ENCODE measurements at places on chromosomes 11 and 22. TPM values are rescaled to one million over a fixed set of nuclear protein-coding genes. Genes with fewer than 3 reads are reported as not detected.

Gene CRYBB2
- not detected for total RNA-seq

Gene SCGB1A1
- 5,001 TPM for total RNA-seq

Gene PKNOX2
- 9.3 TPM for total RNA-seq

Gene DDX25
- total RNA-seq: 0.18 TPM

Gene MIAT
- total RNA-seq: 4.6 TPM

Gene RAPSN
- 1.5 TPM for total RNA-seq

Gene BCO2
- 8.2 TPM for total RNA-seq

Gene LYVE1
- 51.2 TPM for total RNA-seq

Gene TBRG1
- total RNA-seq: 47.0 TPM

Gene TMEM86A
- total RNA-seq: 3.2 TPM

Gene OR8B2
- total RNA-seq: not detected

Gene RHOG
- 15.4 TPM for total RNA-seq

Gene F2
- total RNA-seq: 0.26 TPM

Gene PATE1
- not detected for total RNA-seq

Gene SMTNL1
- total RNA-seq: not detected

Gene TXN2
- total RNA-seq: 72.0 TPM

- no peak for DNase-seq
Measured at GRCh38 chr11:6321961-6322362, 1.7 kb upstream of the CAVIN3 start.

DNA sequence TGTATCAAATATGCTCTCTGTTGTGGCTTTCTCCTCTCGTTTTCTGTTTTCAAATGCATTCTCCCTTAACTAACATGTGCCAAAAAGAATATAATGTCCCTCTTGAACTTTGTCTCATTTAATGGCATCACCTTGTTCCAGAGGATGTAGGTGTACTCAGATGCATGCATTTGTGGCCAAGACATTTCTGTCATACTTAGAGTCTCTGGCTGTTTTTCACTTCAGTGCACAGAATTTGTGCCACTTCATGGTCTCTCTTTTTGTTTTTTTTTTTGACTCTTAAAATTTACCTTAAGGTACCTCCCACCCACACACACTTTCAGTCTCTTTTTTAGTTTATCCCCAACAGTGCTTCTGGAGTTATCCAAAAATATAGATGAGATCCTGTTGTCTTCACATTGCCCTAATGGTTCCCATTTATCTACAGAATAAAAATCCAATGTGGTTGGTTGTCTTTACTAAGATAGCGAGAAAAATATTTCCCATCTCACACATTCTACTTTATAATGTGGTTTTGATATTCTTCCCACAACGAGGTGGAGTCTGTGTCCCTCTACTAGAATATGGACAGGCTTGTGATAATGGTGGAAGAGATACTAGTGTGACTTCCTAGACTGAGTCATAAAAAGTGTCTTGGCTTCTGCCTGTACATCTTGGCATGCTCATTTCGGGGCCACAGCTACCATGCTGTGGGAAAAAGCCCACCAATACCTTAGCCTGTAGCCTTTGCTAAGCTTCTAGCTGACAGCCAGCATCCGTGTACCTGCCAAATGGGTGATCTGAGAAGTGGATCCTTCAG is 125.8 kb downstream of the DDX10 start:
- DNase-seq: no peak

- DNase-seq: peak; percentile 32
Measured at GRCh38 chr11:41498726-41499125, 39.3 kb upstream of the LRRC4C start.

DNA sequence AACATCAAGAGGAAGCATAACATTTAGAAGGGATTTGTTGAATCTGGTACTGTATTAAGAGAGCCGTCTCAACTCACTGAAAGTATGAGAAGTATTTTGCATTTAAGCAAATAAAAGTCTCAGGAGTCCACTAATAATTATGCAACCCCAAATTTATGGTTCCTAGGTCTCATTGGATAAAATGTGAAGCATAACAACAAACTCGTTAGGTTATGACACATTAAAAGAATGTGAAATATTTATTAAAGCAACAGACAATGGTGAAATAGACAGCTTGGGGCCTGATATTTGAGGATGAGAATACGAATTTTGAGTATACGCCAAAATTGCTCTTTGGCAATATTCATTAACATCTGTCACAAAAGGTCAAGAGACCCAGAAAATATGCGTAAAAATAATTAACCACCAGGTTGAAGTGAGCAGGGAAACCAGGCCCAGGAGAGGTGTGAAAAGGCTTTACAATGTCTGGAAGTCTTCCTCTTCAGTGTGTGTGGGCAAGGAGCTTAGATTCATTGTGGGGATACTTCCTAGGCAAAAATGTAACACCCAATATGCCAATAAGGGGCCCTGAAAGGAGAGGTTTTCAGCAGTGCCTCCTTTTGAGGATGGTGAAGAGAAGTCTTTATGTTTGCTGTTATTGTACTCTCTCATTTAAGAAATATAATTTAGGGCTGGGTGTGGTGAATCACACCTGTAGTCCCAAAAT is 89.2 kb downstream of the FDX1 start:
- DNase-seq: no peak

DNA sequence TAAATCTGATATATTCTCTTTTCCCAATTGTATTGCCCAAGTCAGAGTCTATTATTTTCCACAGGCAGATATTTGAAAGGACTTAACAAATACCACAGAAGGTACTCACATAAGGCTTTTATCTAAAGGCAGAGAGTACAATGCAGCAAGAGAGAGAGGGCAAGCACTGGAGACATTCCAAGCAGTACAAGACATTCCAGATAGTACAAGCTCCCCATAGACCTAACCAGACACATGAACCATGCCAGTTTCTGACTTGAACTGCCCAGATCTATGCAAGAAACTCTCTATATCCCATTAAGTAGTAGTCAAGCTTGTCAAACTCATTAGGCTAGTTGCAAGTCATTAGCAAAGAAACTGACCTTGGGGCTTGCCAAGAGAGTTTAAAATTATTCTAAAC is 11.2 kb upstream of the MS4A6E start:
- no peak for DNase-seq

- DNase-seq: no peak
Measured at GRCh38 chr11:110505528-110506284, 76.0 kb downstream of the FDX1 start.

GRCh38 chr11:35413598-35413997 is 5.8 kb downstream of the SLC1A2 start:
- no peak for DNase-seq

DNA sequence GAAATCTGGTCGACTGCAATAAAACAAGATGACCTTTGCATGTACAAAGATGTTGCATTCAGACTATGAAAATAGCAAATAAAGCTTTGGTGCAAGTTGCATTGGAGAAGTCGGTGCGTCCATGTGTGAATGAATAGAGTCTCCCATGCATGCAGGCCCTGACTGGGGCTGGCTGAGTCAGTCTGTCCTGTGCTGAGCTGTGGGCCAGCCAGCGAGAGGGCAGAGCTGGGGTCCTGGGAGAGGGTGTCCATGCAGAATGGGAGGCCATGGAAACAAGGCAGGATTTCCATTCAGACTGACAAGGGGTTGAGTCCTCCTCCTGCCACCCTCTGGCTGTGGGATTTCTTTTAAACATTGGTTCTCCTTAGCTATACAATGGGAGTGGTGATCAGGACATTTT is 2.3 kb upstream of the CRYBB3 start:
- no peak for DNase-seq

DNA sequence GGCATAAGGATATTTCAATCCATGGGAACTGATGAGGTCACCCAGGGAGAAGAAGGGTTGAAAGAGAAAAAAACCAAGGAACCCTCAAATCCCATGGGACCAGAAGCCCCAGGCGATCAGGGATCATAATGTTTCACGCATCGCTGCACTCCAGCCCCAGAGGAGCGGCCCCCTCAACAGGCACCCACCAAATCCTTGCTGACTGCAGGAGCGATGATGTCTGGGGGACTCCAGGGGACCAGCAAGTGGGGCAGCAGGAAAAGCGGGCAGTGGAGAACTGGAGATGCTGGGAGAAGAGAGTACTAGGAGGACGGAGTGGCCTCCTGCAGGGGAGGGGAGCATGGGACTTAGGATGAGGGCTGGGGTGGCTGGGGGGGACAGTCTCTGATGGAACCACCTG is 47.7 kb upstream of the LINC01488 start:
- no peak for DNase-seq

DNA sequence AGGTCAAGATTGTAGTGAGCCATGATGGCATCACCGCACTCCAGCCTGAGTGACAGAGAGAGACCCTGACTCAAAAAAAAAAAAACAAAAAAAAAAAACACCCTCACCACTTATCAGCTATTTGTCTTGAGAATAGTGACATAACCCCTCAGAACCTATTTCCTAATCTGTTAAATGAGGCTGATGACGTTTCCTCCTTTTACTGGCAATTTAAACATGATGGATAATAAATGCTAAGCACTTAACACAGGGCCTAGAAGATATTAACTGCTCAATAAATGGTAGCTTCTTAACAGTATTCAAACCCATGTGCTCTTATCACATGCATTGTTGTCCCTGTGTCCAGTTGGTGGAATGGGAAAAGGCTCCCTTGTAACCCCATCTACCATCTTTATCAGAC is 34.6 kb downstream of the LIMK2 start:
- no peak for DNase-seq

DNA sequence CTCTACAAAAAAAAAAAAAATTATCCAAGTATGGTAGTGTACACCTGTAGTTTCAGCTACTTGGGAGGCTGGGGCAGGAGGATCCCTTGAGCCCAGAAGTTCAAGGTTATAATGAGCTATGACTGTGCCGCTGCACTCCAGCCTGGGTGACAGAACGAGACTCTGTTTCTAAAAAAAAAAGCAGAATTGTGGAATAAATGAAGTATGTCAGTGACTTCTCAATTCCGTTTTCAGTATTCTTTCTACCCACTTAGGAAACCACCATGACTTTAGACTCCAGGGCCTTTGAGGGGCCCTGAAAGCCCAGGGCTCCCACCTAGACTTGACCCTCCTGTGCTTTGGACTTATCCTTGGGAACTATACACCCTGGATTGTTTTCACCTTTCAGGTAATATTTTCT is 6.5 kb upstream of the NUP160 start:
- no peak for DNase-seq

GRCh38 chr22:25114369-25115362 is 85.0 kb upstream of the CRYBB3 start:
- DNase-seq: no peak

DNA sequence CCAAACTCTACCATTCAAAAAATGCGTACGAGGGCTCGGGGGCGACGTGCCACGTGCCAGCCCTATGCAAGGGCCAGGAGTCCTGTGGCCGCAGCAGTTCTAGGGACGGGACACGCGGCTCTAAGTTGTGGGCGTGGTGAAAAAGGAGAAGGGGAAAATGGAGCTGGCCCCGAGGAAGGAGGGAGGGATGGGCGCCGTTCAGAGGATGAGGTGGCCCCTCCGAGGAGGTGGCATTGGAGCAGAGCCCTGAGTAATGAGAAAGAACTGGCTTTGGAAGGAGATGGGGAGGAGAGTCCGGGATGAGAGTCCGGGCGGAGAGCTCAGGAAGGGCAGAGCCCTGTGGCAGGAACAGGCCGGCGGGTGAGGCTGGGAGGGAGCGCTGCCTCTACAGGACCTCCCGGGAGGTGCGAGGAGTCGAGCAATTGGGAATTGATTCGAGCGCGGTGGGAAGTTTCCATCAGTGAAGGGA is 21.0 kb downstream of the OTUB1 start:
- DNase-seq: peak; percentile 58

- DNase-seq: no peak
Measured at GRCh38 chr11:5279471-5280090, 9.8 kb upstream of the HBE1 start.

GRCh38 chr11:74725701-74726100 is 5.5 kb downstream of the CHRDL2 start:
- no peak for DNase-seq

DNA sequence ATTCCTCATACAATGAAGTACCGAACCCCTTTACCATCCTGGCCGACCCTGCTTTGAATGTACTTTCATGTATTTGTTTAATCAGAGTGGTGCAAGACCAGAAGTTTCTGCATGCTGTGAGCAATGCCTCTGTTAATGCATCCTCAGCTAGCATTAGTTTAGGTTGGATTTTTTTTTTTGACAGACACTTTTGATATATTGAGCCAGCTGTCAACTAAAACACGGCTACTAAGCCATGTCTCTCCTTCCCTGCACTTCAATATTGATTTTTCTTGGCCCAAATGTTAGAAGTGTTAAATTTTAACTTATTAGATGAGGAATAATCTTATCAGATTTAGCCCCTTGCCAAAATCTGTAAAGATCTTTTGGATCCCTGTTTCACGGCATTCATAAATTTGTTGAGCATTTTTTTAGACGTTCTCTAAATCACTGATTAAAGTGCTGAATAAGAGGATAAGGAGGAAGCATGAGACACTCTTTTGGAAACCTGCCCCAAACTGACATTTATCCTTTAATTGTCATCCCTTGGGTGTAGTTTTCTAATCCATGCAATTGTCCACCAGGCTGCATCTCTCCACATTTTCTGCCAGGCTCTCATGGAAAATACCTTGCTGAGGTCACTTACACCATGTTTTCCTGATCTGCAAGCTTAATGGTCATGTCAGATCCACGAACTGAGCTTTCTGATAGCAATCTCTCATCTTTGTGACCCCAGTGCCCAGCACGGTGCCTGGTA is 130.7 kb downstream of the FEZ1 start:
- DNase-seq: no peak

- DNase-seq: peak; percentile 29
Measured at GRCh38 chr11:45022294-45023064, 71.8 kb upstream of the TP53I11 start.

- DNase-seq: no peak
Measured at GRCh38 chr11:133506023-133506422, 26.3 kb downstream of the OPCML start.

DNA sequence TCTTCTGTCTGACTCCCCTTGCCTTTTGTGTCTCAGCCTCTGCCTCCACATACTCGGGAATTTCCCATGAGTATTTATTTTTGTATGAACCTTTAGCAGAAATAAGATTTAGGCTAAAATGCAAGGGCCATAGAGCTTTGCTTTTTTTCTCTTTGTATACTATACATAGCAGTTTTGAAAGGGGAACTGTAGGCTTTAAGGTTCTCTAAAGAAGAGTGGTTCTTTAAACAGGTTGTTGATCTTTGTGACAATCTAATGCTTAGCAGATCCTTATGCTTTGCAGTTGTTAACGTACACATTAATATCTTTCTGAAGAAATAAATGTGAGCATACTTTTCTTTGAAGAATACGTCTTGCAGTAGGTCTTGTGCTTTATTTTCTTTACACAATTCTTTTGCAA is 35.0 kb downstream of the TBCEL start:
- DNase-seq: no peak

- DNase-seq: no peak
Measured at GRCh38 chr11:29002816-29003215, 894.6 kb downstream of the METTL15 start.
